ENCODE measurements at places on chromosomes 7 and 10. TPM values are rescaled to one million over a fixed set of nuclear protein-coding genes. Genes with fewer than 3 reads are reported as not detected.

Gene MGAM2
- total RNA-seq = not detected

Gene BBS9
- total RNA-seq = 27.2 TPM

Gene OPN1SW
- total RNA-seq = not detected

GRCh38 chr7:90596671-90597562 is 796 bp downstream of the CDK14 start:
- DNase-seq = peak; percentile 66

- DNase-seq = no peak
Measured at GRCh38 chr7:45681596-45682357, 107.6 kb downstream of the ADCY1 start.

GRCh38 chr10:96696845-96697425 is 23.4 kb downstream of the PIK3AP1 start:
- DNase-seq = no peak

- no peak for DNase-seq
Measured at GRCh38 chr10:12922117-12922900, 79.2 kb downstream of the CCDC3 start.

- no peak for DNase-seq
Measured at GRCh38 chr10:110224992-110225391, 17.6 kb downstream of the MXI1 start.

- peak; percentile 59 for DNase-seq
Measured at GRCh38 chr10:3136763-3137611, 35.6 kb downstream of the PITRM1 start.

GRCh38 chr10:114163062-114163461 is 10.9 kb downstream of the CCDC186 start:
- DNase-seq = no peak

- peak; percentile 84 for DNase-seq
Measured at GRCh38 chr7:43847496-43847895, 21.8 kb downstream of the MRPS24 start.

DNA sequence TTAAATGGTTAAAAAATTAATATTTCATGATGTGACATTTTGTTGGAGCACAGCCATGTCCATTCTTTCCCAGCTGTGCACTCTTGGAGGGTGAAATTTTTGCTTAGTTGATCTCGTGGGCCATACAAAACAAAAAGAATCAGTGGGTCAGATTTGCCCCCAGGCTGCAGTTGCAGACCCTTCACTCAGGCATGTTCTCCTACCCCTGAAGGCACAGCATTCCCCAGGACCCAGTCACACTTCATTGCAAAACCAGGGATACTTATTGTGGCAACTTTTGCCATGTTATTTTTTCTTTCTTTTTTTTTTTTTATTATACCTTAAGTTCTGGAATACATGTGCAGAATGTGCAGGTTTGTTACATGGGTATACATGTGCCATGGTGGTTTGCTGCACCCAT is 6.0 kb downstream of the TAS2R40 start:
- no peak for DNase-seq
